Endothelial cell of umbilical vein (primary cell): ENCODE measurements at places on chromosomes 7 and 10.

DNA sequence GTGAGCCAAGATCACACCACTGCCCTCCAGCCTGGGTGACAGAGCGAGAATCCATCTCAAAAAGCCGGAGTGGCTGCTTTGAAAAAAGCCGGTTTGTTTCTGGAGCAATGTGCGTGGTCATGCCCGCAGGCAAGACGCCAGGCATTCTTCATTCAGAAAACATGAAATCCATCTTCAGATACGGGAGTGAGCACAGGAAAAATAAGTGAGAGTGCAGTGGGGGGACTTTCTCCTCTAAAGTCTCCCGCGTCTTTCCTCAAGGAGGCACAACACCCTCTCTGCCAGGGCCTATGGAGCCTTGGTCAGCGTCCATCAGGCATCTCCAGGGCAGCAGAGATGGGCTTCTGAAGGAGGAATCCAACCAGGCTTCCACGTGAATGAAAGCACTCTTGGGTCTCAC is 62.3 kb upstream of the DGKI start:
- DNase-seq, result no peak

- DNase-seq, result no peak
These were observed 106.1 kb upstream of the BTBD16 start for GRCh38 chr10:122164815-122165483.

GRCh38 chr10:35684586-35684985 is 42.5 kb upstream of the FZD8 start:
- DNase-seq, result no peak

DNA sequence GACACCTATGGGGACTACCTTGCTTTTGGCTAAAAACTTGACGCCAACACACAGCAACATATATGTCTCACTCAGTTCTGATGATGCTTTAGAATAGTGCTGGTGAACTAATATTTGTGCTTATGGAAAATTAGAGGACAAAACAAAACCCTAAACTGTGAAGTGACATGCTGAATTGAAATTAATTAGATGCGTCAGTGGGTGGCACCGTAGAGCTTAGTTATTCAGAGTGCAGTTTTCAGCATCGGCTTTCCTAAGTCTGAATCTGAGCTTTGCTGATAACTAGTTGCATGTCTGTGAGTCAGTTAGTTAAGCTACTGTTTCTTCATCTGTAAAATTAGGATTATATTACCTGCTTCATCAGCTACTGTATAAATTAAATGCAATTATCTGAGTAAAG is 245.0 kb upstream of the SORCS1 start:
- DNase-seq, result no peak

DNA sequence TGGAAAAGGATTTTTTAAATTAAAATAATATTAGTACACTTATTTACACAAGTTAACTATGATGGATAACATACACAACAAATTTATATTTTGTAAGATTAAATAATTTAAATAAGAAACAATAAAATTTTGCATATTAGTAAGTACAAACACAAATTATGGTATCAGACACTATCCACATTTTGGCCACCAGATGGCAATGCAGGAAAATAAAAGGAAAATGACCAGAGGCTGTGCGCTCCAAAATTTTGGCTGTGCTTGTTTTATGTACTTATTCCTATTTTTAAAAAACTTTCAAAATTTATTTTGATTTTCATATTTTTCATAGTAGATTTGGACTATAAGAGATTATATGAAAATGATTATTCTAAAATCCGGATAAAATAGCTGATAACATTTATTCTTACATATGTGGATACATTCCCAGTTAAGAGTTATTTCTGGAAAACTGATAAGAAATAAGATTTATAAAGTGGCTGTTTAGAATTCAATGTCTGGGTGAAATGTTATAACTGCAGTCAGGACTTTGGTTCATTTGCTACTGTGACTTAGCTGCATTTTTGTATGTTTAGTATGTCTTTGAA is 274.7 kb upstream of the HGF start:
- DNase-seq, result peak; percentile 67

DNA sequence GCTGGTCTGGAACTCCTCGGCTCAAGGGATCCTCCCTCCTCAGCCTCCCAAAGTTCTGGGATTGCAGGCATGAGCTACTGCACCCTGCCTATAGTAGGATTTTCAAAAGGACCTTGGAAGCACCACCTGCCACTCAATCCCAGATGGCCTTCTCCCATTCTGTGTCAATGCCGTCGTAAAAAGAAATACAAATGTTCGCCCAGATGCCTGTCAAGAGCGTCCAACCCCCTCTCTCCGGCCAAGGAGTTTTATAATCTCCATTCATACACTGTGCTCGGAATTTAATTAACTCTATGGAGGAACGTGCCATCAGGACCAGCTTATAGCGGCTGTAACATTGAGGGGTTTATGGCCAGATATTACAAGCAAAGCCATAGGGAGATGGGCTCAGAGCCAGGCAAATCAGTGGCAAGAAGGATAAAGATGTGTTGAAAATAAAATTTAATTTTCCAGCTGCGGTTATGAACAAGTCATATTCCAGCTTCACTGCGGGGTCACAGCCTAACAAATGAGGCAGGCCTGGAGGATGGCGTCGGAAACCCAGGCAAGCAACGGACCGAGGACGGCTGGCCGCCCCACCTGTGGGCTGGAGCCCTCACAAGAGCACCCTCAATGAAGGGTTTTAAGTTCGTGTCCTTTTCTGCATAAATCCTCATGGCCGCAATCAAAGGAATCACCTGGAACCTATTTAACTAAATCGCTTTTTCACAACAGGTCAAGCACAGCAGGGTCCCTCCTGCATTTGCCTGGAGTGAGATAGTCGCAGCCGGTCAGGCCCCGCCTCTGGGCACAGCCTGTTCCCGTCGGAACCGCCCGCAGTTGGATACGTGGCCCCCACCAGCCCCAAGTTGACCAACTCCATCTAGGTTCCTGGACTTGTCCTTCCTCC is 374.5 kb upstream of the FOXK1 start:
- no peak for DNase-seq

DNA sequence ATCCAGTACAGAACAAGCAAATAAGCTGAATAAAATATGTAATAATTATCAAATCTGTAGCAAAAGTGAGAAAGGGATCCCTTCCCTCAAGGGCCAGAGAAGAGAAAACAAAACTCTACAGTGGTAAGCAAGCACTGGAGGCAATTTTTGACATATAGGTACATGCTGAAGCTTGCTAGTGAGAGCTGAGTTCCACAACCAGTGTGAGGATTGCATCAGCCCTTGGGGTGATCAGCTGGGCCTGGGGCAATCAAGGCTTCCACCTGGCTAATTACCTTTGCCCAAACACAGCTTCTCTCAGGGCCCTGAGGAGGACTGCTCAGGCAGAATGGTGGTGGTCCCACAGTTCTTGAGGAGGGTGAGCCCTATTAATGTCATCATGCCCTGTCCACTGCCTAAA is 134.4 kb upstream of the DLX6 start:
- no peak for DNase-seq

DNA sequence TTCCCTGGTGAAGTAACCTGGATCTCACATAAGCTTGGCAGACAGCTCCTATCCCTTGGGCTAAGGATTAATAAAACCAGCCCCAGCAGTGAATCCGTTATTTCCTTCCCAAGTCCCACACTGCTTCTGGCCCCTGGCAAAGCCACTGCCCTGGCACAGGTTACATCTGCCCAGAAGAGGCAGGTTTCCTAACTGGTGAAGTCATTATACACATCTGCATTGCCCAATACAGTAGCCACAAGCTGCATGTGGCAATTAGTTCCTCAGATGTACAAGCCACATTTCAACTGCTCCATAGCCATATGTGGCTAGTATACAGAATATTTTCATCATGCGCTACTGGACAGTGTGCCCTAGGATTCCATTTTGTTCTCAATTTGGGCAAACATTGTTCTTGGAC is 273.0 kb downstream of the GRM8 start:
- DNase-seq, result no peak

DNA sequence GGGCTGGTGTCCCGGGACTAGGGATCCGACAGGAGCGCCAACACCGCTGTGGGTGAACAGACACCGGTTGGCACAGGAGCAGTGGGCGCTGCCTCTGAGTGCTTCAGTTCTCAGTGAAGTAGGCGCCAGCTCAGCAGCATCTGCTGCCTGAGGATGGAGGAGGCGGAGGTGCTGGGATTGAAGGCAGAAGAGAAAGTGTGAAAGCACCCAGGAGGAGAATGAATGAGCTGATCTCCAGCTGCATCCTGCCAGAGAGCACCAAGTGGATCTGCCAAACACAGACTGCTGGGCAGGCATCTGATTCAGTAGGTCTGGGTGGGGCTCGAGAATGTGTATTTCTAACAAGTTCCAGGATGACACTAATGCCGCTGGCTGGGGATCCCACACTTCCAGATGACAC is 74.5 kb downstream of the LANCL2 start:
- no peak for DNase-seq

DNA sequence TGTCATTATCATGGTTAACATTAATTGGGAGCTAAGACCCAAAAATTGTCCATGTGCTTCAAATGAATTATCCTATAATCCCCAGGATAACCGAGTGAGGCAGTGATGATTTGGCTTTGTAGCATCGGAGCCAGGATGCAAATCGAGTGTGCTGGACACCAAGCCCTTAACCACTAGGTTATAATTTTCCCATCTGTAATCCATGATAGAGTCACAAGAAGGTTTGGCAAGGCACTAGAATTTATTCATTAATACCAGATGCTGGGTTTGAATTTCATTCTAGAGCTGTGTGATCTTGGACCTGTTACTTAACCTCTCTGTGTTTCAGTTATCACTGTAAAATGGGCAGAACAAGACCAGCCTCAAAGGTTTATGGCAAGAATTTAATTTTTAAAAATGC is 21.0 kb upstream of the ITGB1 start:
- no peak for DNase-seq

DNA sequence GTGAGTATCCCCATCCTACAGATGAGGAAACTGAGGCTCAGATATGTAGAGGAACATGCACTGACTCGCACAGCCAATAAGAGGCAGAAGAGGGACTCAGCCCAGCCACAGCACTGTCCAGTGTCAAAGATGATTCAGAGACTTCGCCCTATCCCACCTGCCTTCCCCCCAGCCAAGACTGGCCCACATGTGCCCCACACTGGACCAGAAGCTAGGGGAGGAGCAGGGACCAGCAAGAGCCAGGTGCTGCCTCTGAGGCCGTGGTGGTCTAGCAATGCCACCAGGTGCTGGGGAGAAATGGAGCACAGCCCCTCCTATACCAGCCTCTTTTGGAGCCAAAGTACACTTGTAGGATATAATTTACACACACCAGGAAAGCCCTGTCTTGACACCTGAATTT is 22.3 kb downstream of the GRID1 start:
- DNase-seq, result no peak

GRCh38 chr7:55438085-55438756 is 73.1 kb downstream of the LANCL2 start:
- no peak for DNase-seq

- no peak for DNase-seq
These were observed 110.4 kb downstream of the PKD1L1 start for GRCh38 chr7:47837826-47838225.

DNA sequence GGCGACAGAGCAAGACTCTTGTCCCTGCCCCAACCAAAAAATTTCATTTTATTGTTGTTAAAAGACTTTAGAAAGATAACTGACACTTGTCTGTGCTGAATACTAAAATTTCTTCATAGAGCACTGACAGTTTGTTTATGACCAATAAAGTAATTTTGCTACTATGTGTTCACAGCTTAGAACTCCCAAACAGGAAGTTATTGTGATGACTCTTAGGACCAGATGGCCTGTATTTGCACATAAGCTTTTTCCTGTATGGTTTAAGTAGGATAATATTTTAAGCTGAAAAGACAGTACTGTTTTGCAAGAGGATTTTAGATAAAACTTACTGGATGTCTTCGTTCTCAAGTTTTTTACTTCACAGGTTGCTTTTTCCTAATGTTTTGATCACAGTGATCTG is 80.7 kb downstream of the MMRN2 start:
- DNase-seq, result peak; percentile 60

DNA sequence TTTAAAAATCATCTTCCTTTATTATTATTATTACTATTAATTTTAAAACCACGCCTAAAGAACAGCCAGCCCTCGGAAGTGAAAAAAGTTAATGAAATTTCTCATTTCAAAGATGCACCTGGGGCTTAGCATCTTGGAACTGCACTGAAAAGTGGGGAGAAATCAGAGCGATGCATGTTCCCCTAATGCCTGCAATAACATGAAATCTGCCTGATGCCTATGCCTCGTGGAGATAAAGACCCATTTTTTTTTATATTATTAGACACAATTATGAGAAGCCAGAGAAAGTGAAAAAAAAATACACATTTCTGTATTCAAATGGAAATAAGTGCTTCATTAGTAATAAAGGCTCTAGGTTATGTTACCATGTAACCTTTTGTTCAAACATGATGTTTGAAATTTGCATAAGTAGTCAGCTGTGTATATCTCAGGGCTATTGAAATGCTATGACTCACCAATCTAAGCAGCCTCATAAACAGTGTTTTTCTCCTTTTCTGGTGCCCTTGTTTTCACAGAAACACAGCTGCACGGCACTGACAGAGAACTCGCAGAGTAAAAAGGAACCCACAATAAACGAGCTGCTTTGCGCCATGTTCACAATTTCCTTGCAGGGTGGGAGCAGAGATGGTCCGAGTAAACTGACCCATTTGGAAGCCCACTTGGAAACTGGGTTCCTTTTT is 175.8 kb upstream of the PRKCQ start:
- peak; percentile 90 for DNase-seq

DNA sequence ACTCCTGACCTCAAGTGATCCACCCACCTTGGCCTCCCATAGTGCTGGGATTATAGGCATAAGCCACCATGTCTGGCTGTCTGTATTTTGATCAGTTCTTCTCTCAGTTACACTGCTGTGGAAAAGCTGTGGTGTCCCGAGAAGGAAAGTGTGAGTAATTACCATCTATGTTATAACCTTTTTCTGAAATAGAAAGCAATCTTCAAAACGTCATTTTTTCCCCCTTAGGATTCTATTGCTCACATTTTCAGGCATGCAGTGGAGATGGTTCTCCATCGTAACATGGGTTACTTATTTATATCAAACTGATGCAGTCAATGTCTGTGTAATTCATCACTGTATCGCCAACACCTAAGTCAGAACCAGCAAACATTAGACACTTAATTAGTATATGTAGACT is 103.5 kb upstream of the FAM3C start:
- DNase-seq, result no peak

GRCh38 chr7:91880016-91880412 is 488 bp downstream of the MTERF1 start:
- DNase-seq, result no peak

- DNase-seq, result no peak
These were observed 6.2 kb upstream of the GRID1 start for GRCh38 chr10:86372784-86373239.
